Progenitor cell of endocrine pancreas (in vitro differentiated cells): ENCODE measurements at places on chromosomes 11 and 22.
A peak's percentile ranks its signal among the peaks of the same experiment; 100 is the strongest.

DNA sequence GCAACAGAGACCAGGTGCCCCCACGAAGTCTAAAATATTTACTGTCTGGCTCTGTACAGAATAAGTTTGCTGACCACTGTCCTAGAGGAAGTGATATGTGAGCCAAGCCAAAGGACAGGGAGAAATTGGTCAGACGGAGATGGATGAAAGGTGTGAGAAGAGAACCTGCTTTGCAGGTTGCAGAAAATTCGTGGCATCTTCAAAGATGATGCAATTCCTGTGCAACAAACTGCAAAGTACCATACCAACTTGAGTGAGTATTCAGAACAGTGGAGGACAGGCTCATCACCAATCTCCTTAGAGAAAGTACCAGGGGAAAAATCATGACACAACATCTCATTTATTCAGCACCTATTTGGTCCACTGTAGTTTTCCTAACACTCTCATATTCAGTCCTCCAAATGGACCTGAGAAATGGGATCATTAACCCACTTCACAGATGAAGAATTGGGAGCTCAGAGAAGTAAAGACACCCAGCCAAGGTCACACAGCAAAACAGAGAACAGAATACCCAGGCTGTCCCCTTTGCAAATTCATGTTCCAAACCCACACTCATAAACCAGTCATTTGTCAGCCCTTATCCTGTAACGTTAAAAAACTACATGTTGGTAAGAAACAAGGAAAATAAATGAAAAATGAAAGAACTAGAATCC is 536.8 kb downstream of the MIAT start:
- H3K27ac ChIP-seq: peak overlapping the region; percentile 7
- H3K27me3 ChIP-seq: peaks cover 55% of the 10 kb centered on the region
- no peaks in the 10 kb centered on the region for H3K36me3 ChIP-seq
- no peak overlapping the region for H3K4me3 ChIP-seq
- DNase-seq: no peak

GRCh38 chr11:17978553-17979287 is 34.1 kb downstream of the SERGEF start:
- H3K27me3 ChIP-seq: no peaks in the 10 kb centered on the region
- no peak overlapping the region for H3K4me3 ChIP-seq
- H3K36me3 ChIP-seq: peaks cover 4% of the 10 kb centered on the region

GRCh38 chr22:35430897-35431322 is 31.0 kb downstream of the MCM5 start:
- peaks cover 3% of the 10 kb centered on the region for H3K4me1 ChIP-seq
- peaks cover 18% of the 10 kb centered on the region for H3K36me3 ChIP-seq
- H3K27me3 ChIP-seq: no peaks in the 10 kb centered on the region
- no peak overlapping the region for H3K4me3 ChIP-seq

GRCh38 chr11:8698917-8699441 is 16.4 kb downstream of the RPL27A start:
- peaks cover 17% of the 10 kb centered on the region for H3K4me1 ChIP-seq
- H3K4me3 ChIP-seq: no peak overlapping the region
- peaks cover 32% of the 10 kb centered on the region for H3K36me3 ChIP-seq
- DNase-seq: no peak
- H3K27me3 ChIP-seq: no peaks in the 10 kb centered on the region

GRCh38 chr11:60977224-60977623 is 5.7 kb downstream of the CD6 start:
- no peaks in the 10 kb centered on the region for H3K27me3 ChIP-seq
- DNase-seq: no peak
- H3K36me3 ChIP-seq: no peaks in the 10 kb centered on the region
- H3K27ac ChIP-seq: no peak overlapping the region
- peaks cover 2% of the 10 kb centered on the region for H3K4me1 ChIP-seq

GRCh38 chr11:27385245-27385644 is 22.2 kb upstream of the CCDC34 start:
- no peaks in the 10 kb centered on the region for H3K27me3 ChIP-seq
- H3K4me1 ChIP-seq: peaks cover 40% of the 10 kb centered on the region
- no peak overlapping the region for H3K27ac ChIP-seq
- H3K36me3 ChIP-seq: peaks cover 26% of the 10 kb centered on the region

DNA sequence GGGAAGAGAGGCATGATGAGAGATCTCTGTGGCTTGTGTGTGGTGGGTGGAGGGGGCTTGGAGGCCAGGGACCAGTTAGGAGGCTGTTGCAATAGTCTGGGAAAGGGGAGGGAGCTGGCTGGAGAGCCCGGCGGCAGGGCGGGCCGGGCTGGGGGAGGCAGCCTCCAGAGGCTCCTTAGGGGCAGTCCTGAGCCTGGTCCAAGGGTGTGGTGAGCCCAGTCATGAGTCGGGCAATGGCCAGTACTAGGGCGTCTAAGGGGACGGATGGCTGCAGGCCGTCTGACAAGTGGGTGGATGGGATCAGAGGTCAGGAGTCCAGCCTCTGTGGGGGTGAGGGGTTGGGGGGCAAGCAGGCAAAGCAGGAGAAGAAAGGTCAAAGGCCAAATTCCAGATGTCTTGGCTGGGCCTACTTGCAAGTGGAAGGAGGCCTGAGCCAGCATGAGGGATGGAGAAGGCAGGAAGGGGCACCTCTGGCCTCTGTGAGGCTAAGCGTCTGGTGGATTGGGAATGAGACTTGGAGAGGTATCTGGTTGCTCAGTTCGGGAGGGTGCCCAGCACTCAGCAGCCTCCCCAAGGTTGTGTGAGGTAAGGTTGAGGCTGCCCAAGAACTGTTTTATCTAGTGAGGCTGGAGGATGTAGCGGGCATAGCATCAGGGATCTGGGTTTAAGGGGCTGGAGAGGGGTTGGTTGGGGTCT is 6.0 kb upstream of the CD248 start:
- H3K4me1 ChIP-seq: no peaks in the 10 kb centered on the region
- no peak overlapping the region for H3K4me3 ChIP-seq
- no peaks in the 10 kb centered on the region for H3K36me3 ChIP-seq
- no peak overlapping the region for H3K27ac ChIP-seq
- peaks cover 27% of the 10 kb centered on the region for H3K27me3 ChIP-seq
- no peak for DNase-seq

DNA sequence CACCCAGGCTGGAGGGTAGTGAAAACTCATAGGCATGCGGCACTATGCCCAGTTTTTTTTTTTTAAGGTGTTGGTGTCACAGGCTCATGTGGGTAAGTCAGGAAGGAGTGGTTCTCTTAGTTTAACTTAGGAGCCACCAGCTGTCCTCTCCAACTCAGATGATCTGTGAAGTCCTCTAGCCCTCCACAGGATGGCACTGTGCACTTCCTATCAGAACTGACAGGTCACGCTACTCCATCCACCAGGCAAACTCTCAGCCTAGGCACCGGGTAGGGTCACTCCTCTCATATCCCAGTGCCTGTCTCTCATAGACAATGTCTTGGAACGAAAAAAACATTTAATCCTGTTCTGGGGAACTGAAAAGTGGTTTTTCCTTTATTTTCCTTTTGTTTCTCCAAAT is 16.5 kb downstream of the NAP1L4 start:
- H3K4me3 ChIP-seq: no peak overlapping the region
- no peaks in the 10 kb centered on the region for H3K27me3 ChIP-seq
- H3K4me1 ChIP-seq: no peaks in the 10 kb centered on the region
- H3K27ac ChIP-seq: no peak overlapping the region
- peaks cover 16% of the 10 kb centered on the region for H3K36me3 ChIP-seq

DNA sequence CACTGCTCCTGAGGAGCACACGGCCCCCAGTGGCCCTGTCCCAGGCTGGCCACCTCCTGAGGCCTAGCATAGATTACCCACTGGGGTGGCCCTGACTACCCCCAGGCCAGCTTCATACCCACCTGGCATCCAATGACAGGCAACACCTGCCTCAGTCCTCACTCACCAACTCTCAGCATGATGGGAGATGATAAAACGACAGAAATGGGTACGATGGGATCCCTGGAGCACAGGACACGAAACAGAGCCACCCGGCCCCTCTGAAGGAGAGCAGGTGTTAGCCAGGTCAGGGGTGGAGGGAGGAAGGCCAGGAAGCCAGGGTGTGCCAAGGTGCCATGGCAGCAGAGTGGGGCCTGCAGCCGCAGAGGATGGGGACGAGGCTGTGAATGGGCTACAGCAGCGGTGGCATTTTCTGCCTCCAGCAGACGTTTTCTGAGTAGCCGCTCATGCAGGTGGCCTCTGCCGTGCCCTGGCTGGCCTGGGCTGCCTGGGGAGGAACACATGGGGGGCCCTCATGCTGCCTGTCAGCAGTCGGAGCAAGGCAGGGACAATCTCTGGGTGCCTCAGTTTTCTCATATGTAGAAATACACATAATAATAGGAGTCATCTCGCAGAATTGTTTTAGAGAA is 50.2 kb upstream of the FGF3 start:
- no peaks in the 10 kb centered on the region for H3K36me3 ChIP-seq
- peaks cover 27% of the 10 kb centered on the region for H3K27me3 ChIP-seq
- no peak overlapping the region for H3K27ac ChIP-seq
- H3K4me1 ChIP-seq: no peaks in the 10 kb centered on the region
- H3K4me3 ChIP-seq: no peak overlapping the region

DNA sequence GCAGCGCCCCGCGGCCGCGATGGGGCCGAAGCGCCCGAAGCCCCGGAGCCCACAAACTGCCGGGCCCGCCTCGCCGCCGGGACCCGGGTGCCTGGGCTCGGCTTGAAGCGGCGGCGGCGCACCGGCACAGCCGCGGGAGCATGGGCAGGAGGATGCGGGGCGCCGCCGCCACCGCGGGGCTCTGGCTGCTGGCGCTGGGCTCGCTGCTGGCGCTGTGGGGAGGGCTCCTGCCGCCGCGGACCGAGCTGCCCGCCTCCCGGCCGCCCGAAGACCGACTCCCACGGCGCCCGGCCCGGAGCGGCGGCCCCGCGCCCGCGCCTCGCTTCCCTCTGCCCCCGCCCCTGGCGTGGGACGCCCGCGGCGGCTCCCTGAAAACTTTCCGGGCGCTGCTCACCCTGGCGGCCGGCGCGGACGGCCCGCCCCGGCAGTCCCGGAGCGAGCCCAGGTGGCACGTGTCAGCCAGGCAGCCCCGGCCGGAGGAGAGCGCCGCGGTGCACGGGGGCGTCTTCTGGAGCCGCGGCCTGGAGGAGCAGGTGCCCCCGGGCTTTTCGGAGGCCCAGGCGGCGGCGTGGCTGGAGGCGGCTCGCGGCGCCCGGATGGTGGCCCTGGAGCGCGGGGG is 346 bp downstream of the FJX1 start:
- H3K36me3 ChIP-seq: no peaks in the 10 kb centered on the region
- H3K27me3 ChIP-seq: peaks cover 12% of the 10 kb centered on the region
- no peak overlapping the region for H3K27ac ChIP-seq
- H3K4me3 ChIP-seq: peak overlapping the region; percentile 83
- peak; percentile 30 for DNase-seq

GRCh38 chr11:110373051-110373702 is 56.6 kb upstream of the FDX1 start:
- H3K4me3 ChIP-seq: no peak overlapping the region
- DNase-seq: no peak
- H3K36me3 ChIP-seq: no peaks in the 10 kb centered on the region
- no peak overlapping the region for H3K27ac ChIP-seq
- peaks cover 6% of the 10 kb centered on the region for H3K4me1 ChIP-seq

DNA sequence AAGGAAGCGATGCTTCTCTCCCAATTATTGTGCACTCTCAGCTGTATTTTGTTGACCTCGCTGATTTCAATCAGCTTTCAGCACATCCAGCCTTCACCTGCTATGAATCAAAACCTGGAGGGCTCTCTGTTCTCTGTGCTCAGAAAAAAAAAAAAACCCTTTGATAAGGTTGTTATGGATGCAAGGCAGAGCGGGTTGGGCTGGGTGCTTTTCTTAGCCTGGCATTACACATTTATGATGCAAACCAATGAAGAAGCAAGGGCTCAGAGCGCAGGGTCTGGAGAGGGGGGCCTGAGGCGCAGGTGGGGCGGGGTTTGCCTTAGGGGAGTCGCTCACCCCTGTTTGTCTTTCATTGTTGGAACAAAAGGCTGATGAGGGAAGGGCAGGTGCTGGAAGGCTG is 86.0 kb upstream of the CADM1 start:
- no peaks in the 10 kb centered on the region for H3K27me3 ChIP-seq
- H3K27ac ChIP-seq: peak overlapping the region; percentile 87
- peaks cover 22% of the 10 kb centered on the region for H3K4me1 ChIP-seq
- H3K36me3 ChIP-seq: peaks cover 1% of the 10 kb centered on the region
- no peak overlapping the region for H3K4me3 ChIP-seq

DNA sequence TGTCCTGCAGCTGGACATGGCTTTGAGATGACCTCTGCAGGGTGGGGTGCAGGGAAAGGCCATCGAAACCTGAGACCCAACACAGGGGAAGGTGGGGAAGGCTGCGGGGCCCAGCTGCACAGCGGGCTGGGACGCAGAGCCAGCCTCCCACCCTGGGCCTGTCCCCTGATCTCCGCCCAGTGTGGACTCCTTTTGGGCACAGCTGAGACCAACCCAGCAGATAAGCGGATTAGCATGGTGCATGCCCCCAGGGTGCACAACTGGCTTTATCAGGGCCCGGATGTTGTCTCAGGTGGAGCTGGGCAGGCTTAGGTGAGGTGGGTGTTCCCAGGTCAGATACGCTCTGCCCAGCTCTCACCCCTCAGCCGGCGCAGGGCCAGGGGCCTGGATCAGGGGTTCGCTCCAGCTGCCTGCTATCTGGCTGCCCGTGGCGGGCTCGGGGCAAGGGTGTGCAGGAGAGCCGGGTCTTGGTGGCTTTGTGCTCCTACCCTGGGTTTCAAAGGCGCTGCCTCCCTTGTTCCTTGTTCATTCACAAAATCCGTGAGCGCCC is 28.1 kb upstream of the MUC5AC start:
- no peak overlapping the region for H3K4me3 ChIP-seq
- DNase-seq: peak; percentile 9
- H3K4me1 ChIP-seq: peaks cover 7% of the 10 kb centered on the region

DNA sequence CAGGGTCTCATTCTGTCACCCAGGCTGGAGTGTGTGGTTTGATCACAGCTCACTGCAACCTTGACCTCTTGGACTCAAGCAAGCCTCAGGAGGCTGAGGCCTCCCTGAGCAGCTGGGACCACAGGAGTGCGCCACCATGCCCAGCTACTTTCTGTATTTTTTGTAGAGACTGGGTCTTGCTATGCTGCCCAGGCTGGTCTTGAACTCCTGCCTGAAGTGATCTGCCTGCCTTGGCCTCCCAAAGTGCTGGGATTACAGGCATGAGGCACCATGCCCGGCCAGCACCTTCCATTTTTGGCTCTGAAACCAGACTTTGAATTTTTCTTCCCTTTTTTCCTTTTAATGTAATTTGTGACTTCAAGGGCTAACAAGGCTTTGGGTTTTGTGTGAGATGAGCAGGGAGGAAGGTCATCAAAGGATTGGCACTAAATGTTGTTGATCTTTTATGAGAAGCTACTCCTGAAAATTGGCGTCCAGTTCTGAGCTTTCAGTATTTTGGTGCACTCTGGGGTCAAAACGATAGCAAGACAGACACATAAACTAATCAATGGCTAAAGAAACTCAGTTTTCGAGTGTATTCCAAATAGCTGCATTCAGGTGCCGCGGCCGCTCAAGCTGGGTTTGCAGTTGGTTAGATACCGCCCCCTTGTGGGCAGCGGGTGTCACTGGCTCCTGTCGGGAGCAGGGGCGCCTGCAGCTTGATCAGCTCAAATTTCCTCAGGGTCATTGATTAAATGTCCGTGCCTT is 51.9 kb upstream of the CLMP start:
- H3K4me1 ChIP-seq: peaks cover 11% of the 10 kb centered on the region
- no peak overlapping the region for H3K4me3 ChIP-seq
- peak overlapping the region; percentile 24 for H3K27ac ChIP-seq
- DNase-seq: peak; percentile 82
- H3K36me3 ChIP-seq: no peaks in the 10 kb centered on the region

GRCh38 chr11:47340980-47341775 is 11.3 kb downstream of the MYBPC3 start:
- H3K27ac ChIP-seq: no peak overlapping the region
- H3K4me1 ChIP-seq: peaks cover 1% of the 10 kb centered on the region
- DNase-seq: no peak
- H3K36me3 ChIP-seq: no peaks in the 10 kb centered on the region
